Large intestine (tissue), 12 donors: ENCODE measurements at places on chromosomes 5 and 9. TPM values are rescaled to one million over a fixed set of nuclear protein-coding genes. Genes with fewer than 3 reads are reported as not detected.

- peak; percentile 73 for DNase-seq
Observed at GRCh38 chr5:40554813-40555212, 124.9 kb upstream of the PTGER4 start.

DNA sequence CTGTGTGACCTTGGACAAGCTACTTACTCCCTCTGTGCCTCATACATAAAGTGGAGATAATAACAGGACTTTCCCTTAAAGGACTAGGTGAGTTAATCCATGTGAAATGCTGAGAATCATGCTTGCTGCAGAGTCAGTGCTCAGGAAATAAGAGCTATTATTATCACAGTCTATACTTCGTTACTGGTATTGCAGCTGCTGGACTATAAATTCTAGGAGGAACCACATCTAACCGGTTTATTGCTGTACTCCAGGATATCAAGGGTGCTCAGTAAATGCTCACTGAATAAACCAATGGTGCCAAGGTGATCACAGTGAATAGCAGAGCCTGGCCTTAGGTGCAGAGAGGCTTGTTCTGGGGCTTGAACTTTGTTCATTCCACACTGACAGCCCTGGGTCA, 69.3 kb downstream of the HSPA4 start:
- DNase-seq = no peak

- DNase-seq = no peak
Observed at GRCh38 chr5:79963261-79964061, 27.6 kb downstream of the MTX3 start.

DNA sequence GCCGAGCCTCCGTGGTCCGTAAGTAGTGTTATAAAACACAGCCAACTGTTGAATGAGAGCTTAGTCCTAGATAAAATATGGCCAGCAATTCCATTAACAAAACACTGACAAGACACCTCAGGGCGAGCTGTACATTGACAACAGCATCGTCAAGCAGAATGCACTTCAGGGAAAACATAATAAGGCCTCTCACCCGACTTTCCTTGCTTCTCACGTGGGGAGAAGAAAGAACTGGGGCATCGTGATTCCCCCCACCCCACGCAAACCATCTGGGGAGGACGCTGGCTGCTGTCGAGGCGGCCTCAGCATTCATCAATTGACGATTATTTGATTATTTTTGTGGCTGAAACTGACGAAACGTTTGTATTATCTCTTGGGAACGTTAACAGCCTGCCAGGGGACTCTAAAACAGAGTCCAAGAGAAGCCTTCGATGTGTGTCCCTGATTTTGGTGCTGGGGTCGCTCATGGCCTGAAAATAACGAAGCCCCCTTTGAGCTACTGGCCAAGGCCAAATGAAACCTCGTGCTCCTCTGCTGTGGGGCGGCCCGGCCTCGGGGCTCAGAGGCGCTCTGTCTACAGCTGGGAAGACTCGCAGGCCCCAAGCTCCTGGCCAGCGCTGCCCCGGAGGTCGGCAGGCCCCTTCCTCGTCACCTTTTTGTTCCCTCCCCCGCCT, 464 bp downstream of the GDF9 start:
- no peak for DNase-seq

- no peak for DNase-seq
Observed at GRCh38 chr5:137960819-137961218, 71.6 kb downstream of the PKD2L2 start.

The PCDHA12 gene
- polyA plus RNA-seq = 0.48 TPM

DNA sequence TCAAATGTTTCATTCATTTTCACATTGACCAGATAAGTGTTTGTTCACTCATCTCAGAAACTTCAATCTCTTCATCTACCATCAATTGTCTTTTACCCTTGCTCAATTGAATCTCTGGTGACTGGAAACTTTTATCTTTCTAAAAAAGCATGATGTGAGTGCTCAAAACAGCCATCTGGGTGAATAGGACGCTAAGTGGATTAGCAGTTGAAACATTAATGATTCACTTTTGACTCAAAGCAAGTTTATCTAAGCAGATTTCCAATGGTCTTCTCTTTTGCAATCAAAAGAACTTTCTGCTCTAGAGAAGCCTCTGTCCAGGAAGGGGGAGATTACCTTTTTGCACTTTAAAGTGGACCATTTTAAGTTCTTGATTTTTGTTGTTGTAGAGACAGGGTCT, 22.2 kb downstream of the KLF4 start:
- no peak for DNase-seq
